ENCODE measurements at places on chromosomes 2 and 18.

DNA sequence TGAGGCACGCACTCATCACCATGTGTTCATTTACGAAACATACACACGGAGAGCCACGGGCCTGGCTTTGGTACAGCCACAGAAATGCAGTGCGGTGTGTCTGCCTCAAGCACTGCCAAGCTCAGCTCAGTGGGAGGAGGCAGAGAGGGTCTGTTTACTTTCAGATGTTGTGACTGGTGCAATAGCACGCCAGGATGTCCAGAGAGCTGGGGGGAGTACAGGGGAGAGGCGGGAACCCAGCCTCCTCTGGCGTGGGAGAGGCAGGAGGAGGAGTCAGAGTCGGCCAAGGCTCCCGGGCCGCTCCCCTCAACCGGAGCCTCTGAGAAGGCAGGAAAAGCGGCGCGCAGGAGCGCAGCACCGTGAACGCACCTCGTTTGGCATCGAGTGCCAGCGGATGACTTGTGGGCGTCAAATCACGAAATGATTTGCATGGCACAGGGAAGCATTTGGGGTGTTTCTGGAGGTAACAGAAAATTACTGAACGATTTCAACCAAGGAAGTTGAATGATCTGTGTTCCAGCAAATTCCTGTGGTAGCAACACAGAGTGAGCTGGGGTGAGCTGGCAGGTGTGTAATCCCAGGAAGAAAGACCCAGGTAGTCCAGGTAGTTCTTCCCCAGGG lies 143.0 kb downstream of the ZNF516 start:
- peak; percentile 80 for DNase-seq

DNA sequence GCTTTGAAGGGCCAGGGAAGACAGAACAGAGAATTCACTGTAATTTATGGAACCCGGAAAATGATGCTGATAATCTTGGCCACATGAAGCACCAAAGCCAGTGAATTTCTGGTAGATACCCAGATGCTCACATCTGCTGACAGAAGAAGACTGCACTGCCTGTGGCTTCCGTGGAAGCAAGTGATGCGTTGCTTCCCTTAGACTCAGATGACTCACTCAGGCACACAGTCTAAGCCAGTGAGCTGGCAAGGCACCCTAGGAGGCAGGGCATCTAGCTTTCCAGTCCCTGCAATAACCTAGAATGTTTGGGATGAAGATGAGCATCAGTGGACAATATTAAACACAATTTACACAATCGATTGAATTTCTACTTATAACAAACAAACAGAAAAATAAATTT lies 284.7 kb downstream of the CMPK2 start:
- DNase-seq, result no peak

DNA sequence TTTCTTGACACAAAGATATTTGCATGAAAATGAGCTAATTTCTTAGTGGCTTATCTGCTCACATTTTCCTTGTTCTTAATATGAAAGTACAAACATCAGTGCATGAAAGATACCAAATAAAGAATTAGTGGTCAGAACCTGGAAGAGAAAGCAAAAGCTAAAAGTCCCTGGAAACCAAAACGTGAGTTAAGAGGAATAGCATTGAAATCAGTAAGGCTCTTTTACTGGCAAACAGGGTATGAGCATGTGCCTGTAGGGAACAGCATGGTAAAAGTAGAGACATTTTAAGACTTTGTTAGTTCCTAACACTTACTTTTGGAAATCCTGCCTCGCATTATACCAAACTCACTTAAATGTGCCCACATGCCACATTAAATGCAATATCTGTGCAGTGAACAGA lies 31.9 kb upstream of the CWC22 start:
- no peak for DNase-seq

- no peak for DNase-seq
Measured at GRCh38 chr2:238808761-238809160, 39.1 kb upstream of the TWIST2 start.

DNA sequence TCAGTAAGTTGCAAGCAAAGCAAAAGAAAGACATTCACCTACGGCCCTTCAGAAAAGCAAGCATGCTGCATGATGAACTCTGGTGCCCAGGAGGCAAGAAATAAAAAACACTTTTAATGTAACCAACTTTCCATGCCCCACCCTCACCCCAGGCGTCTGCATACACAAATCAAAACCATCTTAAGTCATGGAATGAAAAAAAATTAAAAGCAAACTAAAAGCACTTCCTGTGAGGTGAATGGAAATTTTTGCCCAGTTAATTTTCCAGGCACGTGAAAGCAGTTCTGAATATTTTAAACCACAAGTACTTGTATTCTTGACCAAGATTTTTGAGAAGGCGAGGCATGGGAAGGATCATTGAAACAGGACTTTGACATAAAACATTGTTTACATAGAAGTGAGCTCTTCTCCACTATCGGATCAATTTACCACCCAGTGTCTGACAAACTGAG lies 2.5 kb upstream of the ICOS start:
- no peak for DNase-seq

GRCh38 chr2:109736177-109736827 lies 57.8 kb upstream of the RGPD5 start:
- no peak for DNase-seq

- DNase-seq, result no peak
Measured at GRCh38 chr2:148375214-148375613, 269.3 kb upstream of the EPC2 start.

DNA sequence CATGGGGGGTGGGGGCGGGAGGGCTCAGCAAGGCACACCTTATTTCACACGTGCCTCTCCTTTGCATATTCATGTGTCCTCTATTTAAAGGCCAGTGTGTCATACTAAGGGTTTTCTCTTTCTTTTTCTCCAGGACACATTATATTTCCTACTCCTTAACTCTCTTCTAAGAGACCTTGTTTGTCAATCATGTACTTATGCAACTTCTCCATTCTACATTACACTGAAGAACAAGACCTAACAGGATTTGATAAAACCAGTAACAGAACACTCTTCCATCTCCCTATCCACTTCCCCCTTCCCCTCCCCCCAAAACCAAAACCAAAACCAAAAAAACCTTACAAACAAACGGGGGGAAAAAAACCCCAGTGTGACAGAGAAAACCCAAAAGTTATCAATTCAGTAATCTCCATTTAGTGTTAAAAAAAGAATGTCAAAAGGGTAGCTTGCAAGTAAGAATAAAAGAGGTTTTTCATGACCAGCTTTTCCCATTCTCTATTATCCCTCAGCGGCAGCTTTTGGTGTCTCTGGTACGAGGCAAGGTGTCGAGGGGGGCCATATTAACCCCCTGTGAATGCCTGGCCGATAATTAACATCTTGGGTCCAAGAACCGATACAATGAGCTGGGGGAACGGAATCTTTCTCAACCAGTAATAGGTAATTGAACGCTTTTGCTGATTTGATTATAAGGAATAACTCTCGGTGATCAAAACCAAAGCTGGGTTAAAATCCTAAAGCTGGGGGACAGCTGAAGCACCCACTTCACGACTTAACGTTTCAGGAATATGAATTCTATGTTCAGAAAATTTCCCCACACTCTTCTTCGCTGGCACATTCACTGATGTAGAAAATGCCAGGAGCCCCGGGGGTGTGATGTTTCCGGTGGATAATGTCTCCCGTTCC lies 191.0 kb upstream of the TCF4 start:
- peak; percentile 62 for DNase-seq

- no peak for DNase-seq
Measured at GRCh38 chr2:44286884-44287638, 11.8 kb downstream of the SLC3A1 start.

- DNase-seq, result no peak
Measured at GRCh38 chr2:236574424-236575145, 5.0 kb downstream of the ACKR3 start.

DNA sequence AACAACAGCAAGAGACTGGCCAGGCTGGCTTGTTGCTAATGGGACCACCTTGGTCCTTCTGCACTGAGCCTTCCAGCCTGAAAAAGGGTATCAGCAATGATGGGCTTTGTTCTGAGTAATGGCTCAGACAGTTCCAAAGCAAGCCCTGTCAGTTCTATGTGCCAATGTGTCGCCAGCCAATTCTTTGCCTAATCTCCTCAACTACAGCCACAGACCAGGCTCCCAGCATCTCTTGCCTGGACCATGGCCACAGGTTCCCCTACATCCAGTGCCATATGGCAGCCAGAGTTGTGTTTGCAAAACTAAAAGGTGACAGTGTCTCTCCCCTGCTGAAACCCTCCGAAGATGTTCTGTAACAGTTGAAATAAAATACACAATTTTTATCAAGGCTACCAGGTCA lies 61.5 kb upstream of the TMEM177 start:
- no peak for DNase-seq

DNA sequence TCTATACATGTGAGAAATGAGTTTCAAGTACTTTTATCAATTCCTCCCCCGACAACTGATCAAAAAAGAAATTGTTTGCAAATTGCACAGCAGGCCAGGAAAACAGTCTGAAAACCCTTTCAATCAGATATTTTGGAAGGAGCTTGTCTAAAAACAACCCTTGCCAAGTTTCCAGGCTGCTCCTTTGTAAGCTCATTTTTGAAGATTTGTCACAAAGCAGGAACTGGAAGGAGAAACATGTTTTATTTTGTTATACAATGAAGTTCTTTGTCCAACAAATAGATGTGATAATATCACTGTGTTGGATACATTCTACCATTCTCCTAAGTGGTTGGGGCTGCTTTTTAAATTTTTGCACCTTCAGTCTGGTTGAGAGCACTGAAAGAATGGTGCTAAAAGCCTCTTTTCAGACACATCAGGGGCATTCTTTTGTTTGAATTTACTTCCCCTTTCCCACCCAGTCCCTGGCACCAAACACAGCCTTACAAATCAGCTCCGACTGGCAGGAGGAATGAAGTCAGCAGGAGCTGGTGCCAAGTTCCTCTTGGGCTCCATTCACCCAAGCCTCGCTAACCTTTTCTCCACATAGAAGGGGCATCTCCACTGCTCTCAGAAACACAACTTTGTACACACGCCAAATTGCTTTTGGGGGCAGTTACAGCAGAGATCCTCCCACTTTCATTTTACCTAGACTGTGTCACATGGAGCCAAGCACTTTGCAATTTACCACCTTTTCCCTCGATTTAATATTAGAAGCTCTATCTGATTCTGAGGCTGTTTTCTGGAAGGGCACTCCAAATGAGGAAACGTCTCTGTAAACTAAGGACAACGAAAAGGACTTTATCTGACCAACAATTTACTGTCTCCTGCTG lies 88.0 kb downstream of the C1D start:
- no peak for DNase-seq

GRCh38 chr2:33432871-33433270 lies 43.6 kb upstream of the RASGRP3 start:
- DNase-seq, result no peak

DNA sequence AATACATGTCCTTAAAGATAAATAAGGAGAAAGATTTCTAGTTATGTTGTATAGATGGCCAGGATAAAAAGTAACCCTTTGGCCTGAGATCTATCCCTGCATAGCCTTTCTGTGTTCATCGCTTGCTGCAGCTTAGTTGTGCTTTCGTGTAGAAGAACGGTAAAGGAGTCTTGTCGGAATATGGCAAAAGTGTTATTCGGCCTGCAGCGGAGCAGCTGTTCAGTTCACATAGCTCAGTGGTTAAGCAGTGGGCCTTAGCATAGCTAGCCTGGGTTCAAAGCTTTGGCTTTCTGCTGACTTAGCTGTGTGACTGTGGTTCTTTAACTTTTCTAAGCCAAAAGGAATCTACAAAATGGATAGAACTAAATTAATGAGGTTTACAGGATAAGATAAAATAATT lies 55.4 kb downstream of the MALT1 start:
- DNase-seq, result no peak

DNA sequence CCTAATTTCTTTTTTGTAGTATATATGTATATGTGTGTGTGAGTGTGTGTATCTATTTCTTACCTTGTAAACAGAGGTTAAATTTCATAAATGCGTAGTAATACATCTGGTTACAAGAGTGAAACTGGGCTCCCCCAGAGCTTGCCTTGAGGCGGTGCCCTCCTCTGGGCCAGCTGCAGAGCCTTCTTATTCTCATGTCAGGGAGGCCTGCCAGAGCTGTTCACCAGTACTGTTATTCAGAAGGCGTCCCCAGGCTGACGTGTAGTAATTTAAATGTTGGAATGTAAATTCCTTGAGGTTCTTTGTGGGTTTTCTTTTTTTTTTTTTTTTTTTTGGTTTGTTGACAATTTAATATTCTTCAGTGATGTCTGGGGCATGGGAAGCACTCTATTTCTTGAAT lies 11.2 kb downstream of the COPS8 start:
- DNase-seq, result no peak

GRCh38 chr2:151999053-151999452 lies 99.8 kb downstream of the CACNB4 start:
- peak; percentile 37 for DNase-seq

DNA sequence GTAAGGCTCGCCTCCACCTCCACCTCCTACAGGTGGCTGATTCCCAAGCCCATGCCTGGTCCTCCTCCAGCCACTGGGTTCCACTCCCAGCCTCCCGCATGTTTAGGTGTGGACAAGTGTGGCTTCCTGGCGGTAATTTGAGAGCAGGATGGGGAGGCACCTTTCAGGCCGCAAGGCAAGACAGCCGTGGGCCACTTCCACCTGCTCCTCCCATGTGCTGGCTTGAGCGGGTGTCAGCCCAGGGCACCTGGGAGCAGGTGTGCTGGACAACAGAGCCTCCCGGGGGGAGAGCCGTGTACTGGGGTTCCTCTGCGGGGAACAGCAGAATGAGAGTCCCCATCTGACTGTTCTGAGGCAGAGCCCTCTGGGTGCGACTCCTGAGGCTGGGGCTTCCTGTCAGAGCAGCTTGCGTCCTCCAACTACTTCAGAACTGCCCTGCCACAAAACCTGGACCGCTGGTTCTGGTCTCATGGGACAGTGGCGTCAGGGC lies 83.9 kb downstream of the TPO start:
- no peak for DNase-seq

- DNase-seq, result no peak
Measured at GRCh38 chr18:11146238-11146946, 3.0 kb downstream of the PIEZO2 start.
